Activated CD8-positive, alpha-beta memory T cell treated with anti-CD3 and anti-CD28 coated beads for 4 hours (primary cell): ENCODE measurements at places on chromosomes 2 and 18.

GRCh38 chr18:9000733-9001132 lies 101.8 kb upstream of the NDUFV2 start:
- DNase-seq: no peak

DNA sequence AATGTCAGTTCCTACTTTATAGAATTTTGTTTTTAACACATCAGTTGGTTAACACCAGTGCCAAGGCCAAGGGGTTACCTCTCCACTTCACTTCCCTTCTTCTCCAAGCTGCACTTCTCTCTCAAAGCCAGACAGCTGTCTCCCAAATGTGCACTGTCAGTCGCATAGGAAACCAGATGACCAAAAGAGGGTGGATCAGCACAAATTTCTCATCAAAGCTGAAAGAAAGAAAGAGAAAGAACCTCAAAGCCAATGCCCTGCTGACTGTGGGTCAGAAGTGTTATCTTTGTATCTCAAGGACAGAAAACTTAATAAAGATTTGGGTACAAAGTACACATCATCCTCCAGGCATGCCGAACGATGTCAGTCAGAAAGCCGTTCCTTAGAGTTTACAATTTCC lies 32.2 kb downstream of the SPATS2L start:
- no peak for DNase-seq

- DNase-seq: no peak
These were observed 220.1 kb downstream of the OSR1 start for GRCh38 chr2:19138264-19138825.

- no peak for DNase-seq
These were observed 152.8 kb upstream of the RIOK3 start for GRCh38 chr18:23300231-23300805.

GRCh38 chr2:113770929-113771328 lies 14.5 kb upstream of the SLC35F5 start:
- DNase-seq: no peak
